ENCODE measurements at places on chromosomes 5 and 9. TPM values are rescaled to one million over a fixed set of nuclear protein-coding genes. Genes with fewer than 3 reads are reported as not detected.

- no peak for DNase-seq
Measured at GRCh38 chr5:133736512-133736911, 124.2 kb upstream of the FSTL4 start.

DNA sequence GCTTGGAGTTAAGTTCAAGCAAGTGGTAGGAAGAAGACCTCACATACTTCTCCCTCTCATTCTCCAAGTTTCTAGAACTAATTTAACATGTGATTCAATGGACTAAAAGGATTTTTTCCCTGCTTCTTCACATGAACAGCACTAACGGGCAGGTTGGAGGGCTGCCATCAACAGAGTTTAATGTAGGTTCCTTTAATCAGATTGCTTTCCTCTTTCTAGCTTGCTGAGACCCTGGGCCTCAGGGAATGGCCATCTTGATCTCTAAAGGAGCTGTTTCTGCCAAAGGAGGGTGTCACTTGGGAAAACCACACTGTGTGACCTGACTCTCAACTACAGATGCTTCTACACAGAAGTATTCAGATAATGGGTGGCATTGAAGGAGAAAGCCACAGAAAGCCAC, 223.3 kb downstream of the PIK3R1 start:
- no peak for DNase-seq

COL27A1 gene
- total RNA-seq: 3.1 TPM

MARCHF3 gene
- total RNA-seq: not detected

DNA sequence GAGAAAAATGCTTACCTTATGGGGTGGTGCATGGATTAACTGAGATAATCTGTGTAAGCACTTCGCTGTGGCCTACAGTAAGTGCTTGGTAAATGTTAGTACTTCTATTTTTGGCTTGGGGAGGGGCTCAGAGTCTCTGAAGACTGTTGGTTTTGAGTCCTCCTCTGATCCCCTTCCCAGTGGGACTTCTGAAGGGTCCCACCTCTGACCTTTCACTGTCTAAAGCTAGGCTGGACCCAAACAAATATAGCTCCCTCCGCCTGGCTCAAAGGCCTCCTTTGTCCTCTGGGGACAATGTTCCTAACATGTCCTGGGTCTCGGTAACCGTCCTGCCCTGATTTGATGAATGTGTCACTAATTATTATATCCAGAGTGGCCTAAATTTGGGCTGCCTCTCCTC, 34.8 kb downstream of the CAMK2A start:
- DNase-seq: no peak

FAM170A gene
- total RNA-seq: not detected

GRCh38 chr9:123058834-123059233, 25.4 kb downstream of the GPR21 start:
- no peak for DNase-seq

ZFR gene
- 62.1 TPM for total RNA-seq

Measured in G401 (cell line).